CD4-positive, alpha-beta T cell treated with Interleukin-15 for 1 hour (primary cell): ENCODE measurements at places on chromosomes 5 and 9.

DNA sequence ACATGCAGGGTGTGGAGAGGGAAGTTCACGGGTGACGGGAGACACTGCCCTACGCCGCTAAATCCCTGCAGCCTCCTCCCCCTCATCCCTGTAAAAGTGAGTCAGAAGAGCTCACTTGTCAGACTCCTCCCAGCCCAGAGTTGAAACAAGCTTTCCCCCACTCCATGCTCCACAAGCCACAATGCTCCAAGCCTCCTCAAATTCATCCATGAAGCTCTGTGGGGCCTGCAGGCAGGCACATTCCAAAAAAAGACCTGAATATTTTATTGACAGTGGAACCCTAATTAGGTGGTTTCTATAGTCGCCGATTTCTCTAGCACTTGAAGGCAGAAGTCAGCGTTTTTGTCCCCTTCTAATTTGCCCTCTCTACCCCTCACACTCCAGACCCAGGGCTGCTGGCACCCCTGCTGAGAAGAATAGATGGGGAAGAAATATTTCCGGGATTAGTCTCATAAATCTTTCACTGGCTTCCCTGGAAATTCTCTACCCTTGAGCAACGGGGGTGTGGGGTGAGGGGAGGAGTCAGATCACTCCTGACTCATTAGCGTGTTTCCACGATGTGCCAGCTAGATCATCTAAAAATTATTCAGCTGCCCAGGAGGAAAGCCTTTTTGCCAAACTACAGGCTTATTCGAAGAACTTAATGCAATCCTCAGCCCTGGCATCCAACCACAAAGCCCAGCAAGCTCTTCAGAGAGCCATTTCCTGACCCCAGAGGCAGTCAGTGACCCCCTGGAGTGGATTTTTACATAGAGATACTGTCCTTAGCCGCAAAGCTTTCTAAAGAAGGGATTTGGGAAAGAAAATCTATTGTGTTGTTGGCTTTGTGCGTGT is 97.1 kb downstream of the ENC1 start:
- no peak for DNase-seq

- DNase-seq, result no peak
These were observed 5.5 kb downstream of the NUDT2 start for GRCh38 chr9:34334916-34335315.

- DNase-seq, result no peak
These were observed 232.0 kb upstream of the FAM174A start for GRCh38 chr5:100303216-100303615.

GRCh38 chr5:56327809-56328208 is 94.7 kb upstream of the ANKRD55 start:
- DNase-seq, result no peak

GRCh38 chr9:129933185-129934040 is 98.2 kb downstream of the USP20 start:
- DNase-seq, result no peak

- no peak for DNase-seq
These were observed 6.5 kb upstream of the CARD19 start for GRCh38 chr9:93089481-93089991.

- DNase-seq, result no peak
These were observed 588.8 kb downstream of the BNC2 start for GRCh38 chr9:16281707-16282106.

DNA sequence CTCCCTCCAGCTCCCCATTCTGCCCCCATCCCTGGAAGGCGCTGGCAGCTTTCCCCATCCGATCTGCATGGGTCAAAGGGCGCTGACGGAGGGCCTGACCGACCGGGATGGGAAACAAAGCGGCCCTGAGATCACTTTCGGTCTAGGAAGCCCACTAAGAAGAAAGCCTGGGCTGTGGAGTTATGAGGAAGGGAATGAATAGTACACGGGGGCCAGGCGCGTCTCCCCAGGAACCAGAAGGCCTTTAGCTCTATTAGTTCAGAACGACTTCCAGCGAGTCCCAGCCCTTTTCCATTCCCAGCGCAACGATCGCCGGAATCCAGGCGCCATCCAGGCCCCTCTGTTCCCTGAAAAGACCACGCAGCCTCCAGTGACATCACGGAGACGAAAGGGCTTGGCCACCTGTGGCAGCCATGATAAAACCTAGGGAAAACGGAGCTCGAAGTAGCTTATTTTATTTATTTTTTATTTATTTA is 70.1 kb upstream of the CCDC180 start:
- no peak for DNase-seq
